Activated CD4-positive, CD25-positive, alpha-beta regulatory T cell (primary cell): ENCODE measurements at places on chromosomes 7 and 10.

GRCh38 chr7:27745064-27745583 lies 5.2 kb downstream of the TAX1BP1 start:
- no peak for DNase-seq

- DNase-seq, result no peak
Measured at GRCh38 chr7:43501870-43502269, 81.0 kb upstream of the STK17A start.

DNA sequence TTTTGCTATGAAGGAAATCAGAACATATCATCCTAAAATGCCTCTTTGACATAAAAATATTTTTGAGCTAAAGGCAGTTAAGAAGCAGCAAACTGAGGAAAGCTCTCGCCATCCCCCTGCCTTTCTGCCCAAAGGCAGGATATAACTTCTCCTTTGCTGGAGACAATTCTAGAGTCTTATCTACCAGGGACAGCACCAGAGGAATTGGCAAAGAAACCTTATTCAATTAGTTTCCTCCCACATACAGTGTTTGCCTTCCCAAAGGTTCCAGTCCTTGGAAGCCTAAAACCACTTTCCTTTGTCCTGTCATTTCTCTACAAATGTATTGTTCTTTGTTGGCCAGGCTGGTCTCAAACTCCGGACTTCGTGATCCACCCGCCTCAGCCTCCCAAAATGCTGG lies 33.7 kb downstream of the MASTL start:
- no peak for DNase-seq

- DNase-seq, result no peak
Measured at GRCh38 chr10:77388571-77389100, 249.0 kb downstream of the KCNMA1 start.

- no peak for DNase-seq
Measured at GRCh38 chr7:22884911-22885788, 62.5 kb upstream of the TOMM7 start.

DNA sequence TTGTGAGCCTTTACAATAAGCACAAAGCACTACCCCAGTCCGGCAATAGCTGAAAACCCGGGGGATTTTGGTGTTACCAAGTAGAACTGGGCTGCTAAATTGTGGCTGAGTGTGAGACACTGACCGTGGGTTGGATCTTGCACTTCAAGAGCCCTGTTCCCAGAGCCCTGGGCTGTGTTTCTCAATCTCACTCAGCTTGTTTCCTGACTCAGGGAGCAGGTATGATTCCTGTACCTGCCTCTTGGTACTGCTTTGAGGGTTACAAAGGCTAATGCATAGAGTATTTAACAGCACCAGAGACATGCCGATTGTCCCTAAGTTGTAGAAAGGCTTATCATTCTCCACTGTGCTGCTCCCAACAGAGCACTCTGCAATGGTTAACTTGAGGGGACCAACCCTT lies 134.6 kb downstream of the TEX36 start:
- no peak for DNase-seq

DNA sequence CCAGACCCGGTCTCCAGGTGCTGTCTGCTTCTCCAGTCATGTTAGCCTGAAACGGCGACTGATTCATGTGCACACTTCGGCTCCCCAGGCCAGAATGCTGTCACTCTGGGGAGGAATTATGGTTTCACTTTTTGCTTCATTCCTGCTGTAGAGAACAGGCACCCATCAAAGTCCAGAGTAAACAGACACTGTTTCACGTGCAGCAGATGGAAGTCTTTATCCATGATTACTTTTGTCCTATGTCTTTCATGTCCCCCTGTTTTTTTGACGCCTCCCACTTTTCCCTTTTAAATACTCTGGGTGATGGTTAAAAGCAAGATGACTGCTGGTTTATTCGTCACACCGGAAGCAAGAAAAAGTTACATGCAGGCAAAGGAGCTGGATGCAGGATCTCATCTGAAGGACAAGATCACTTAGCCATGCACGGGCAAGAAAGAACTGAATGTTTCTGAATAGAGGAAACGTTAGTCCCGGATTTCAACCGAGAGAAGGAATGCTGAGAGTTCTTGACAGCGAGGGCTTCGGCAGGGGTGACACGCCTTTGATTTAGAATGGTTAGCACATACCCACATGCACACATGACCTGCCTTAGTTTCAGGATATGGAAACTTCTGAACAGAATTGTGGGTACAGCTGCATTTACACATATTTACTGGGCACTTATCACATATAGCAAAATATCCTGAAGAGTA lies 250.0 kb upstream of the KLF6 start:
- no peak for DNase-seq

GRCh38 chr10:4024516-4025245 lies 239.7 kb upstream of the KLF6 start:
- DNase-seq, result no peak

GRCh38 chr10:48923748-48924147 lies 15.9 kb downstream of the LRRC18 start:
- no peak for DNase-seq

- DNase-seq, result no peak
Measured at GRCh38 chr10:70063418-70064098, 10.9 kb downstream of the MACROH2A2 start.

GRCh38 chr10:17229016-17229716 lies 1.1 kb downstream of the VIM start:
- peak; percentile 57 for DNase-seq

DNA sequence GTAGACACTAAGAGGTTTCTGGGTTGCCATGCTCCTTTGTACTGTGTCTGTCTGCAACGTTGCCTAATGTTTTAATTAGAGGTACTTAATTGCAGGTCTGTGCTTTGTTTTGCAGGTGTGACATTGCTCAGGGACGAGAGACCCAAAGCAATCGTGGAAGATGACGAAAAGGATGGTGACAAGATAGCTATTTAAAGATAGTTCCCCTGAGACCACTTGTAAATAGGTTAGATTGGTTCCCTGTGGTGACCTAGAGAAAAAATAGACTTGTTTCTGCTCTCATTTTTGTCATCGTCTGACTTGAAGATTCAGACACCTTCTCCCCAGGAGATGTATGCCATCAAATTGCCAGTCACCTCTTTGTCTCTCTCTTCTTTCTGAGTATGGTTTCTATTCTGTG lies 20.1 kb downstream of the PPP1R17 start:
- no peak for DNase-seq

GRCh38 chr7:85620936-85621685 lies 434.3 kb upstream of the SEMA3D start:
- no peak for DNase-seq

- DNase-seq, result no peak
Measured at GRCh38 chr7:84786073-84786472, 400.8 kb downstream of the SEMA3D start.

GRCh38 chr10:7301006-7301778 lies 109.6 kb downstream of the SFMBT2 start:
- DNase-seq, result no peak

DNA sequence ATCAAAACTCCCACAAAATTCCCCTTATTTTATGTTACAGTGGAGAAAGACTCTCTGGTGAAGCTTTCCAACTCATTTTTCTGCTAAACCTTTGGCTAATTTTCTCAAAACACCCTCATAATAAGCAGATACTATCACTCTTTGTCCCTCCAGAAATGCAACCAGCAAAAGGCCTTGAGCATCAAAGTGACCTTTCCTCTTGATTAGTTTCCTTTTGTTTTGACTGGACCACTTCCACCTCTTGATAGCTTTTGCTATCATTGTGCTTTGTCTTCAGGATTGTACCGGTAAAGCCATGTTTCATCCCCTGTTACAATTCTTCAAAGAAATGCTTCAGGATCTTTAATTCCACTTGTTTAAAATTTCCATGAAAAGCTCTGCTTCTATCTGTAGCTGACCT lies 115.1 kb upstream of the SLC13A1 start:
- no peak for DNase-seq

GRCh38 chr7:50914460-50914859 lies 131.8 kb upstream of the GRB10 start:
- no peak for DNase-seq

- no peak for DNase-seq
Measured at GRCh38 chr7:79454361-79454960, 994 bp upstream of the MAGI2 start.

DNA sequence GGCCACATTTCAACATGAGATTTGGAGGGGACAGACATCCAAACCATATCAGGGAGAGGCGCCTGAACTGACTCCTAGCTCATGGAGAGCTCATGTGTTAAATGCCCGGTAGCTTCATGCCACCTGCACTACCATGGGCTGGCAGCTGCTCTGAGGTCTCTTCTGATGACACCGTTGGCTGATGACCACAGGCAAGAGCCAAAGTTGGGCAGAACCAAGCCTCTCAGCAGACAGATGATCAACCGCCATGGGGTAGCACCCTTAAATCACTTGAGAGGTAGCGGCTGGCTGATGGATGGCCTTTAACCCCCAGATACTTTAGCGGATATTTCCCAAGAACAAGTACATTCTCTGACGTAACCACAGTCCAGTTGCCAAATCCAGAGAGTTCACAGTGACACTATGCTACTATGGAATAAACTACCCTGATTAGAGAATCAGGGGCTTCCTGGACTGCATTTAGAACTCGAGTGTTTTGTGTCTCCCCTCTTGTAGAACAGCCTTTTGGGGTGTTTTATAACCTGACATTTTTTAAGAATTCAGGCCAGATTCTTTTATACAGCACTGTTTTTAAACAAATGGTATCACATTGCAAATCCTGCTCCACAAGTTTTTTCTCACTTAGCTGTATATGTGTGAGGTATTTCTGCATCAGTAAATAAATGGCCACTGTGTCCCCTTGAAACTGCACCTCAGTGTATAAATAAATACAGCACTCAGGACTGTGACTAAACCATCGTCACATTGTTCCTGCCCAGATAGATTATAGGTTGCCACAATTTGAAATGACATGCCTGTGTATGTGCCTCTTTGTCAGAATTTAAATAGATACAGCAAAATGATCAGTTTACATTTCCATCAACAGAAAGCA lies 30.8 kb upstream of the DRGX start:
- DNase-seq, result no peak

- no peak for DNase-seq
Measured at GRCh38 chr10:88936656-88937055, 15.9 kb downstream of the ACTA2 start.

DNA sequence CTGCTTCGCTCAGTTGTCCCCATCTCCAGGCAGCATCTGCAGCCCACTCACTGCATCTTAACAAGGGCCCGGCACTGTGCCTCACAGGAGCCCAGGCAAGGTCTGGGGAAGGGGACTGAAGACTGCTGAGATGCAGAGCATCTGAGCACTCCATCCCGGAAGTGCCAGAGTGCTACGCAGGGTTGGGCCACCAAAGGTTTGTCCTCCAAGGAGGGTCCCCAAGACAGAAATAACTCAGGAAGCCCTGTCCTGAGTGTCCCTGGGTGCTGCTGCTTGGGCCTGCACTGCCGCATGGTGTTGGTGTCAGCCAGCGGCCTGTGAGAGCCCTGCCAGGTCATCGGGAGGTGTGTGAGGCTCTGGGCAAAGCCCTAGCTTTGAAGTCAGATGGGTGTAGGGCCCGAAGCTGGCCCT lies 288.2 kb upstream of the ZMIZ1 start:
- DNase-seq, result no peak

DNA sequence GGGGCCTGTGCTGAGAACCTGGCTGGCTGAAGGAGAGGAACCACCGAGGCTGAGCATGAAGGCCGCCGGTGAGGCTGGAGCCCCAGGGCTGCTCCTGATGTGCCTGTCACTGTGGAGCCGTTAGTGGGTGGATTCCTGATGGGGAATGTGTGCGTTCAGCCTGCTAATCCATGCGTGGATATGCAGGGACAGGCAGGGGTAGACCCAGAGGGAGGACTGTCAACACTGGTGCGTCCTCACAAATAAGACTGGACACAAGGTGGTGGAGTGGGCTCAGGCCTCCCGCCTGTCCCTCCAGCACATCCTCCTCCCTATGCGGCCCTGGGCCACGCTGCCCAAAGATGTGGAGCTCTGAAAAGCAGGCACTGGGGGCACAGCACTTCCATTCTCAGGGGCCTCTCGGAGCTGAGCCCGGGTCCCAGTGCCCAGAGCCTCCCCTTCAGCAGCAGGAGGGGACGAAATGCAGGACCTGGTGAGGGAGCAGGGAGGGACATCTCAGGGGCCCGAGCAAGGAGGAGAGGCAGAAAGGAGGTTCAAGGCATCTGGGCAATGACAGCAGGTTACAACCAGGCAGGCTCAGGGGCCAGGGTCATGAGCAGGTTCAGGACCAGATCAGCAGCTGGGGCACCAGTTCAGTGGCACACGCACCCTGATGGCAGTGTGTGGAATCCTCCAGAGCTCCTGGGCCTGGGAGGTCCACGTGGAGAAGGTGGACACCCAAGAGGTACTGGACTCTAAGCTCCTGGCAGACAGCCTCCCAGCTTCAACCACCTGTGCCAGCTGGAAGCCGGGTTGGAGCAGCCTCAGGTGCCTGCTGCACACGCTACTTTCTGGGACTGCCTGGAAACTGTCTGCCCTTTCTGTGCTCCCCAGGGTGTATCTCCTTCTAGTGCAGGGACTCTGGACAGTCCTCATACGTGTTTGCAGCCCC lies 33.5 kb upstream of the ANTXRL start:
- no peak for DNase-seq

DNA sequence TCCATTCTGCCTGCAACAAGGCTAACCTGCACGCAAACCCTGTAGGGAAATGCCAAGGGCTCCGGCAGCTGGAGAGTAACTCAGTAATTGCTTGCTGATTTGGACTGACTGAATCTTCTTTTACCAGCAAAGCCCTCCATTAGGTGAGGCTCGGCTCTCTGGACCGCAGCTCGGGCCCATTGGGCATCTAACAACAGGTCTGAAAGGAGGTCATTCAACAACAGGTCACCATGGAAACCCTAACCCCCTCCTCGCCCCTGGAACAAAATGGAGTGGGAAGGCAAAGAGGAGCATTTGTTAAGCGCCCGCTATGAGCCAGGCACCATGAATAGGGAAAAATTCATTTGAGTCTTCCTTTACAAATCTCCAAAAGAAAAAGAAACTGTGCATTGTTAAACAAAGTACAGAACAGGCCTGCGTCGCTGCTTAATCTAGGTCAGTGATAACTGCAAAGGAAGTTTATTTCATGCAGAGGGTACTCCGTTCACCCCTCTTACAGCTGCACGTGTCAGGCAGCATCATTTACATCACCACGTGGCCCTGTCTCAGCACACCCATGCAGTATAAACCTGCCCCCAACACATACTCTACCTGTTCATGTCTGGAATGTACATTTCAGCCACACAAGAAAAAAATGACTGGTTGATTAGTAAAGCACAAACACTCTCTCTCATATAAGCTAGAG lies 248.8 kb upstream of the NEBL start:
- no peak for DNase-seq

DNA sequence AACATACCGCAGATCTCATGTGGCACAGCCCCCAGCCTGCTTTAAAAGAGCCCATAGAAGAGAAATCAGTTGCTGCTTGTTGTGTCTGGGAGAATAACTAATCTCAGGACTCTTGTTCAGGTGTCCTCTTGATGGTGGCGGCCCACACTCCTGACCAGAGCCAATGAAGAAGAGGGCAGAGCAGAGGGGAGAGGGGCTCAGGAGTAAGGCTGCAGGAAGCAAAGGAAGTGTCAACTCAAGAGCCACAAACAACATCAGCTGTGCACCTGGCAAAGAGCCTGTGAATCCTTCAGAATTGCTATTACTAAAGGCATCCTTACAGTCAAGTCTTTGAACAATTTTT lies 59.8 kb upstream of the PTN start:
- DNase-seq, result no peak

- DNase-seq, result no peak
Measured at GRCh38 chr7:41110186-41110585, 592.7 kb downstream of the INHBA start.
